ENCODE measurements at places on chromosomes 6 and 20.

GRCh38 chr6:147156799-147157382, 47.3 kb upstream of the STXBP5 start:
- DNase-seq: no peak

- no peak for DNase-seq
Observed at GRCh38 chr6:126672649-126673048, 332.7 kb downstream of the CENPW start.

- no peak for DNase-seq
Observed at GRCh38 chr20:38926934-38927616, 858 bp downstream of the FAM83D start.

- DNase-seq: no peak
Observed at GRCh38 chr6:112016320-112016719, 37.6 kb upstream of the CCN6 start.

GRCh38 chr6:14189074-14189473, 71.5 kb downstream of the CD83 start:
- no peak for DNase-seq

GRCh38 chr20:42747765-42748411, 441.8 kb downstream of the PTPRT start:
- DNase-seq: no peak

DNA sequence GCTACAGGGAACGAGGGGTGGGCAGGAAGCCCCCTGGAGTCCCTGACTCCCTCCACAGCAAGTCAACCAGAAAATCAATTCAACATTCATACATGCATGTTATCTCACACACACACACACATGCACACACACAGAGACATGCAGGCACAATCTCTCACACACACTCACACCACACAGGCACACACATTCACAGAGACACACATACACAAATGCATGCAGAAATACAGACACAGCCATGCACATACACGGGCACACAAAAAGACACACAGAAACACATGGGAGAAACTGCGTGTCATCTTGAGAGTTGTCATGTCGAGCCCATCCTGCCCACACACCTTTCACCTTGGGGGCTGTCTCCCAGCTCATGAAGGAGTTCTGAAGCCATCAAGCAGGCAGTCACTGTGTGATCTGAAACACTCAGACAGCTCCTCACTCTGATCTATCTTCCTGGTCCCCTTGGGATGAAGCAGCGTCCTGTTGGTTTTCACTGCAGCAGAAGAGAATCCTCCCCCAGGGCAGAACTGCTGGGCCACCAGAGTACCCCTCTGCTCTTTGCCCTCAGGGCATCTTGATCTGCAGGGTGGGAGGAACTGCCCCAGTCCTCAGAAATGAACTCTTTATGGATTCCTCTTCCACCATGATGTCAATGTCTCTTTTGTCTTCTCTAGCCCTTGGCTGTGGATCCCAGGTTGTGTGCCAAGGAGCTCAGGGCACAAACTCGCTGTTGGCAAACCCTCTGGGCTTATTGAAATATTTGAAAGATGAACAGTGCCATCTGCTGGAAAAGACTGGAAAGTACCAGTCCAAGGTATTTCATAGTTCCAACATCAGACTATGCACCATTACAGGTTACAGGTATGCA, 8.8 kb downstream of the RAET1L start:
- DNase-seq: no peak

DNA sequence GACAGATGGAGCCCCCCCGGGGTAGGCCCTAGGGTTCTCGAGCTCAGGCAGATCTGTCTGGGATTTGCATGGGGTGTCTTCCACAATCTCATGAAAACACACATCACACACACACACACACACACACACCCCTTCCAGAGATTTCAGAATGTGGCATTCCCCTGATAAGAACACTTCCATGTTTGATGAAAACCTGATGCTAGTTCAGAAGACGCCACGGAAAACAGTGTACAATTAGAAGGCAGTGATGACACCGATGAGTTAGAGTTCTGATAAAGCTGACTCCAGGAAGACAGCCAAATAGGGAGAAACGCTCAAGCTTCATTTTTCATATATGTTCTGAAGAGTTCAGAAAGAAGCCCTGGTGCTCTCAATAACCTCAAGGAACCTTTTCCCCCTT, 438.7 kb upstream of the JARID2 start:
- no peak for DNase-seq

- no peak for DNase-seq
Observed at GRCh38 chr6:121510568-121511177, 75.2 kb downstream of the GJA1 start.

- no peak for DNase-seq
Observed at GRCh38 chr6:107612762-107613415, 123.0 kb downstream of the SOBP start.

- no peak for DNase-seq
Observed at GRCh38 chr20:49699200-49699992, 14.3 kb downstream of the B4GALT5 start.

- no peak for DNase-seq
Observed at GRCh38 chr20:41007481-41007880, 21.1 kb upstream of the TOP1 start.

GRCh38 chr6:52498538-52499017, 78.3 kb downstream of the TRAM2 start:
- no peak for DNase-seq

DNA sequence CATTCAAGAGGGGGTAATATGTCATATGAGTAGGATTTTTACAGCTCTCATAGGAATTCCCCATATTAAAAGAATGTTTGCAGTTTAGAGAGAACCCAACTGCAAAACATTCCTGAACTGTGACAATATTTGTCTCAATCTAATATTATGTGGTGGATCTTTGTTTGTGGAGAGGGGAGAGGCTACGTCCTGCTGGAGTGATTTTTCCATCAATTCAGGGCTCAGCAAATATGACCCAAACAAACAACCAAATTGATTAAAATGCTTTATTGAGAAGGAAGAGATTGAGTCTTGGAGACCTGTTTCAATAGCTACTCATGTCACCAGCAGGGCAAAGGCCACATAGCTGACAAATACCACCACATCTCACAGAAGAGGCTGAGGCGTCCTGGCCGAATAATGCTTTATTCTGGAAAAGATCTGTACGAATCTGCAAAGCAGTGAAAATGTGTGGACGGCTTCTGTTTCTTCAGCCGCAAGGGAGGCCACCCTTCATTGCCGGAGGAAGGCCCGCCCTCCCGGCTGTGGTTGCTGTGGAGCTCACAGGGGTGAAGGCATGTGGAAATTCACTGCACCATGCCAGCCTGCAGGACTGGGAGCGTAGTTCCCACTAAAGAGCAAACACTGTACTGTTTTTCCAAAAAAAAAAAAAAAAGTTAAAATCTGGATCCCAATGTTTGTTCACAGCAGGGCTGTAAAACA, 89.7 kb upstream of the QKI start:
- DNase-seq: no peak

DNA sequence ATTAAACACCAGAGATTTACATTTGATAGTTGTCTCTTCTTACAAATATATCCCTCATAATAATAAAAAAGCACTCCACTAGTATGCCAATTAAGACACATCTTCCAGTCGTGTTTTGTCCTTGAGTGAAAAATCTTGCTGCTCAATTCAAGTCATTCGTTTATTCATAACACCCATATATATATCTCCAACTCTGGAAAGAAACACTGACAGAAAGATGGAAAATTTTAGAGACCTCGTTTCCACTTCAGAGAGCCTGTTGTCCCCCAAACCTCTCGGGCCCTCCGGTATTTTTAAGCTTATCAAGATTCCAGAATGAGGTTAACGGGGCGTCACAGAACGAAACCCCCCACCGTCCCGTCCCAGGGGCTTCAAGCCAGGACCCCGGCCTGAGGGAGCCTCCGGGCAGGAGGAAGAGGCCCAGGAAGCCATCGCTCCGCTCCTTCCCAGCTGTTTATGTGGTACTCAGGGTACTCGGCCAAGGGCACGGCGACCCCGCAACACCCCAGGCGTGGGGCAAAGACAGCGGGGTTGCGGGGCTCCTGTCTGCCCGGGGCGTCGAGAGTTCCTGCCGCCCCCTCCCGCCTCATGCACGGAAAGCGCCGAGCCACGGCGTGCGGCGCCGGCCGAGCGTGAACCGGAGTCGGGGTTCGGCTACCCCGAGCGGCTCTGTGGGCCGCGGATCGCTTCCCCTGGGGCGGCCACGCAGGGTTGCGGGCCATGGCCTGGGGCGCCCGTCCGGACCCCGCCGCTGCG, 623 bp upstream of the SNX9 start:
- no peak for DNase-seq

- no peak for DNase-seq
Observed at GRCh38 chr6:148053209-148053608, 289.4 kb upstream of the SASH1 start.

GRCh38 chr6:107821591-107821990, 2.5 kb downstream of the SCML4 start:
- no peak for DNase-seq

DNA sequence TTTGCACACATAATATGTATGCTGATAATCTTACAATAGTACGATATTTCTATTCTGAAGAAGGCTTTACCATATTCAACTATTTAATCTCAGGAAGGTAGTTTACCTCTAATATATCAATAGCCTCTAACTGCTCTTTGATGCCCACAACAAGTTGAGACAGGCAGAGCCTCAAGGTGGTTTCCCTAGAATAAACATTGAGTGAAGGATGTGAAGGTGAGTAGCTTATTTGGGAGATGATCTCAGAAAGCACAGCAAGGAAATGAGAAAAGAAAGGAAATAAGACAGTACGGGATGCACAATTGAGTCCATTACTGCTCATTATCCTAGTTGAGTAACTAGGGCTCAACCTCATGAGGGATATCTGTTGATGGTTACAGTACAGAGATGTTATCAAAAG, 638.4 kb downstream of the MAFB start:
- no peak for DNase-seq

DNA sequence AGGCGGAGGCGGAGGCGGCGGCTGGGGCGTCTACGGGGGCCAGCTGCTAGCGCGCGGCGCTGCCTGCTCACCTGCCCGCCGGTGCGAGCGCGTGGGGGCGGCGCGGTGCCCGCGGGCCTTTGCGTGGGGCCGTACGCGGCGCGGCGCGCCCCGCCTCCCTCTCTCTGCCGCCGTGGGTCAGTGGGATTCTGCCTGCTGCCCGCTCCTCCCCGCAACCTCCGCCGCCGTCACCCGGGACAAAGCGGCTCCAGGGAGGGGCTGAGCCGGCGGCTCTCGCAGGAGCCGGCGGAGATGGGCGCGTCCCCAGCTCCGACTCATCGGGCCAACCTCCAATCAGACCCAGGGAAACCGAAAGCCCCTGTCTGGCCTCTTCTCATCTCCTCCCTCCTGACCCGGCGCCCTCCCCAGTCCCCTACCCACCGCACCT, at the start of gene RCAN2:
TSS of gene RCAN2 (minus strand) at position 249 of the 427 bp plus-strand sequence.
- DNase-seq: no peak

DNA sequence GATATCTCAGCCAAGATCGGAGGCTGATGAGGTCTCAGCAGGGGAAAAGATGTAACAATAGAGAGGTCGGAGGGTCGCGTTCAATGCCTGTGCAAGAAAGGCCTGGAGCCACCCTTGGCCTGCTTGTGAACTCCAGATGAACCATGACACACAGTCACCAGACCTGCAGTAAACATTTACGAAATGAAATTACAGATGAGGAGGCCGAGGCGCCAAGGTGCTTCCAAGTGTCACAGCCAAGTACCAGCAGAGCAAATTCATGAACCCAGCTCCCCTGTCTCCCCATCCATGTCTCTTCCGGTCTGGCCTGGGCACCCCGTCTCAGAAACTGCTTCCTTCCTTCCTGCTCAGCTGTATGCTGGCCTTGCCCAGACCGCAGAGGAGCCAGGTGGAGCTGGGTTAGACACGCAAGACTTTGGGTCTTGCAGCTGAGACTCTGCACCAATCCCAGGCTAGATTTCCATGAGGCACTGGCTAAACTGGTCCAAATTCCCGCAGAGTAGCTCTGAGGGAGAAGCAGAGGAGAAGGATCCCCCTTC, 48.1 kb downstream of the CHMP4B start:
- DNase-seq: no peak

DNA sequence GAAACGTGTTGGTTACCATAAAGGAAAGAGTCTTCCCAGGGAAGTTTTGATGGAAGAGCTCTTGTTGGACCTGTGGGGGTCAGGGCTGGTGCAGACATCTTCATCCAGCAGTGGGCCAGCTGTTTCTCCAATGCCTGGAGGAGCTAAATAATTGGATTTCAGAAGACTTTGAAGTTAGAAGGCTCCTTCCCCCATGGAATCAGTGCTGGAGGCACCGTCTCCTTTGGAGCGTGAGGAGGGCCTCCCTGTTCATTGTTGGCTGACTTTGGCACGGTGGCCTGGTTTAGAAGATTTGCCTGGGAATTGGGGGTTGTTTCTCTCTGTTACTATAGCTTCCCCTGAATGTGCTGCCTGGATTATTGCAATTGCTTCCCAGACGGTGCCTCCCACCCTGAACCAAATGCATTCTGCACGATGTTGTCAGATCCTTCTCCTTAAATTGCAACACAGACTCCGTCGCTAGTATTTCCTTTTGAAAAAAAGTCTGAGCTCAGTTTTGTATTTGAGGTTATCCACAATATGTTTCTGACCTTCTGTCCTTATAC, 27.7 kb upstream of the KCNG1 start:
- DNase-seq: no peak

- no peak for DNase-seq
Observed at GRCh38 chr20:63956664-63957003, 418 bp upstream of the UCKL1 start.

GRCh38 chr6:36245572-36246061, 24.2 kb upstream of the PNPLA1 start:
- DNase-seq: no peak

GRCh38 chr20:39851459-39851858, 837.6 kb downstream of the MAFB start:
- DNase-seq: no peak

- no peak for DNase-seq
Observed at GRCh38 chr6:28277746-28278145, 3.6 kb upstream of the PGBD1 start.

DNA sequence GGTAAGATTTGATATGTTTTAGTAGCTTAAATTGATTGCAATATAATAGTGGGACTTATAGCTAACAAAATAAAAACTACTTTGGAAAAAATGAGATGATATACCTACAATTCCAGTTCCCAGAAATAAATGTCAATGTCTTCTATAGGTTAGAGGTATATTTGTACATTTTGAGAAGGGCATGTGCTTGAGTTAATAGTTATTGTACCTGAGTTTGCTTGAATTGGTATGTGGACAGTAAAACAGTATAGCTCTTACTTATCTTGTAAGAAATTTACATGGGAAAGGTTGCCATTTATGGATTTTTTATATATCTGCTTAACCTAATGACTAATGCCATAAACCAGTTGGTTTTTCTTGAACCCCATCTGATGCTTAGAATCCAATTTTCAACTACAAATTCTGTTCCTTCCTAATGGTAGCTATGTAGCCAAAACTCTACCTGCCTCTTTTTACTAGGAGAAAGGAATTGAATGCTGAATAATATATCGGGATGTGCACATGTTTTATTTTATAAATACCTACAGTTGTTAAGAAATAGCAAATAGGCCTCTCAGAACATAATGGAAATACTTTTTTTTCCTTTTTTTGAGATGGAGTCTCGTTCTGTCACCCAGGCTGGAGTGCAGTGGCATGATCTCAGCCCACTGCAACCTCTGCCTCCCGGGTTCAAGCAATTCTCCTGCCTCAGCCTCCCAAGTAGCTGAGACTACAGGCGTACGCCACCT, 4.9 kb downstream of the LOC128125822 start:
- DNase-seq: no peak

GRCh38 chr6:68343901-68344300, 291.2 kb upstream of the ADGRB3 start:
- no peak for DNase-seq
